ENCODE measurements at places on chromosomes 7 and 10.

DNA sequence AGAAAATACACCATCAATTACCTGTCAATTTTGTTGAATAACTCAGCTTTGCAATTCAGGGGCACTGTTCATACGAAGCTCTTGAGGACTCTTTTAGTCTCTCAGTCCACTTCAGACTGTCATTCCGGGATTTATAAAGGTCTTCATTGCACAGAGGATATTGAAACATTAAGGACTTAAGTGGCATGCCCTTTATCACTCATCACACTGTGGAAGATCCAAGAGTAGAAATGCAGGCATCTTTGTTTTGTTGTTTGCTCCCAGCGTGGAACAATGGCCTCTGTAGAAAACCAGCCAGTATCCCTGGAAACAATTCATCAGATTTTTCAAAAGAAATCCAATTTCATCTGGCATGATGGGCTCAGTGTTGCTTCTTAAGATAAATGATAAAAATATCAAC is 66.3 kb upstream of the LRGUK start:
- no peak for DNase-seq

- no peak for DNase-seq
Observed at GRCh38 chr7:33750177-33750576, 155.2 kb upstream of the BMPER start.

GRCh38 chr7:2660359-2661095 is 27.5 kb upstream of the AMZ1 start:
- peak; percentile 61 for DNase-seq

DNA sequence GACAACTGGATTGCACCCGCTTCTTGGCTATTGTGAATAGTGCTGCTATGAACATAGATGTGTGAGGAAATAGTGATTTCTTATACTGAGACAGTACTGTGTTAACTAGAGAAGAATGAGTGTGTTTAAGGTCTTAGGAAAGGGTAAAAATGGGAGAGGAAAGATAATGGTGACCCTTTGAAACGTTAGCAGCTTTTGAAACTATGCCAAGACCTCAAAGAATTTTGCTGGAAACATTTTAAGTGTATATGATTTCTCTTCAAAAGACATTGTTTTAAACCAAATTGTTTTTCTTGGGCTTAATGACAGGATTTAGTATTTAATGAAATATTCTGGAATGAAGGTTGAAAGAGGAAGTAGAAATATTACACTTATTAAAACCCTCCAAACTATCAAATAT is 100.8 kb upstream of the ARHGAP21 start:
- no peak for DNase-seq

DNA sequence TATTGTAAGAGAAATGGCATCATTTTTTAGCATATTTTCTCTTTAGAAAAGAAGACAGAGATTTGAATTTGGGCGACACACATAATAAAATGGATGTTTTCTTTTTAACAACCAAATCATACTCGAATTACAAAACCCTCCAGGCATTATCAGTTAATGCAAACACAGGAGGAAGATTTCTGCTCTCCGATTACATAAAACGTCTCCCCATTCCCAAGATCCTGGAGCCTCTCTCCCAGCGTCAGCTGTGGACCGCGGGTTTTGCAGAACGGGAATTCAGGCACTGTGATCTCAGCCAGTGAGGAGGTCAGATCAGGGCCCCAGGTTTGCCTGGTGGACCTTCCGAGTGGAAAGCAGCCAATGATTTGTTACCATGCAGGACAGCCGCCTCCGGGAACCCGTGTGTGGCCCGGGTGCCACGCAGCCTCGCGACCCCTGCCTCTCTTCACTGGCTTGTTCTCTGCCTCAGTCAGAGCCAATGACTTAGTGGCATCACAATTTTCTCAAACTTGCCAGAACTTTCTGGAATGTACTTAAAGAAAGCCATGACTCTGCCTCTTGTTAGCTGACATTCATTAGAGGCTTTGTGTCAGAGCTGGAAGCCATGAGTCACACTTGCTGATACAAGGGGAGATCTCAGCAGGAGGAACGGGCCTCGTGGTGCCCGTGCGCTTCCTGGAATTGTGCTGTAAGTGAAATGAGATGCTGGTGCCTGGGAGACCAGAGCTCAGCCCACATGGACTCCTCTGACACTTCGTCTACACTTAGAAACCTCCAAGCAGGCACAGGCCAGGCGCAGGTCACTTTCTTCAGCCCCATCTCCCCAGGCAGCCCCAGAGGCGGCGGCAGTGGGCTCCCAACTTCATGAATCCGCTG is 246.1 kb downstream of the KLF6 start:
- DNase-seq: peak; percentile 13

DNA sequence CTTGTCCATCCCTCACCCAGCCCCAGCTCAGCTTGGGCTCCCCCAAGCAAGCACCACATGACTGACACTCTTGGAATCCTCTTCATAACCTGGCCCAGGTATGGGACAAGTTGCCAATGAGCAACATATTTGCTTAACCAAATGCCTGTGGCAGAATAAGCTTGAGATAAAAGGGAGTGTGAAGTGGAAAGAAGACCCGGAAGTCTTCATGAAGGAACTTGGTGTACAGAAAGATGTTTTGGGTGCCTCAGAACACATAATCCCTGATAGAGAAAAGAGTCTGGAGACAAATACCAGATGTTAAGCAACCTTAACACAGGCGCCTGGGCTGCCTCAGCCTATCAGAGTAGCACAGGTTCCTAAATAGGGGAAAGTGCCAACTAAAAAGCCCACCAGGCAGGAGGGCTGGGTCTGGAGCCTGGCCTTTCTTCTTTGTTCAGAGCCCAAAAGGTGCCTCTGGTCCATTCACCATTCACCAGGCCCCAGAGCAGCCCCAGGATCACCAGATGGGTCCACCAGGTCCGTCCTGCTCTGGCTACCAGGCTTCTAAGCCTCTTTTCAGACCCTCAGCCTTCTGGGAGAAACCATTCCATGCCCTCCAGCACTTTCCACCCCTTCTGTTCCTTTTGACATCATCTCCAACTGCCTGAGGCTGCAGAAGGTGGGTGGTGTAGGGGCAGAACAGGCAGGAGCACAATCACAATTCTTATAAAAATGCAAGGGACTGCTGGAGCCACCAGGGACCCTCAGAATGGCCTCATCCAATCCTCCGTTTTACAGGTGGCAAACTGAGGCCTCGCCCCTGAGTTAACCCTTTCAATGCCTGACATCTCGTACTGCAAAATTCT is 22.6 kb downstream of the KCNMA1 start:
- no peak for DNase-seq

GRCh38 chr10:123139165-123139520 is 3.4 kb downstream of the HMX3 start:
- DNase-seq: no peak

DNA sequence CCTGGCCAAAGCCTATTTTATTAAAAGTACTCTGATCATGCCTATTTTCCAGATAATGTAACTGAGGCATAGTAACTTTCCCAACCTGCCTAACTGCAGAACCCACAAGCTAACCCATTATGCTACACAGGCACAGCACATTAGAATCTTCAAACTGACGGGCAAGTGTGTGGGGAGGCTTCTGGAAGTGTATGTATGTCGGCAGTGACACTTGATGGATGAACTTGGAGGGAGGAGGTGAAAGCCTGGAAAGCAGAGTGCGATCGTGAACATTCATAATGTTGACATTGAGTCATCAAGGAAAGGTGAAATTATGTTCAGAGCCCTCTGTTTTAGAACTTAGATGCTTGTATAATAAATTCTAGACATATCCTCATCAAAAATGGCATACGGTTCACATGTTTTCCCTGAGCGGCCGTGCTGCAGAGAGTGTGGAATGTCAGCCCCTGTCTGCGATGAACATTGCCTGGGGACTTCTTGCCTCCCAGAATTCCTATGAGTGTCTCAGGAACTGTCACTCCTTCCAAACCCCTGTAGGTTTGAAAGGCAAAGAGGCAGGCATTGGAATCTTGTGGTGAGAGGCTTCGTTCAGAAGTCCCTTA is 102.4 kb downstream of the SLIT1 start:
- no peak for DNase-seq

DNA sequence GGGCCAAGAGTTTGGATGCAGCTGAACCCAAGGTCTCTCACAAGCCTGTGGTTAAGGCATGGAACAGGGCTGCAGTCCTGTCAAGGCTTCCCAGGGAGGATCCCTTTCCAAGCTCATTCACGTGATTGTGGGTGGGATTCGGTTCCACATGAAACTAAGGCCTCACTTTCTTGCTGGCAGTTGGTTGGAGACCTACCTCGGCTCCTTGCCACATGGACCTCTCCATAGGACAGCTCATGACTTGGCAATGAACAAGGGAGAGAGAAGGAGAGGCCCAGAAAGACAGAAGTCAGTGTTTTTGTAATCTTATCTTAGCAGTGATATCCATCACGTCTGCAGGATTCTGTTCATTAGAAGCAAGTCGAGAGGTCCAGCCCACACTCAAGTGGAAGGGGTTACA is 583.8 kb downstream of the LRMDA start:
- no peak for DNase-seq

GRCh38 chr7:95596198-95597063 is at the start of gene PDK4:
Gene PDK4 (minus strand): TSS chr7:95596516. CDS start chr7:95596293, 223 bp downstream.
- peak; percentile 98 for DNase-seq

DNA sequence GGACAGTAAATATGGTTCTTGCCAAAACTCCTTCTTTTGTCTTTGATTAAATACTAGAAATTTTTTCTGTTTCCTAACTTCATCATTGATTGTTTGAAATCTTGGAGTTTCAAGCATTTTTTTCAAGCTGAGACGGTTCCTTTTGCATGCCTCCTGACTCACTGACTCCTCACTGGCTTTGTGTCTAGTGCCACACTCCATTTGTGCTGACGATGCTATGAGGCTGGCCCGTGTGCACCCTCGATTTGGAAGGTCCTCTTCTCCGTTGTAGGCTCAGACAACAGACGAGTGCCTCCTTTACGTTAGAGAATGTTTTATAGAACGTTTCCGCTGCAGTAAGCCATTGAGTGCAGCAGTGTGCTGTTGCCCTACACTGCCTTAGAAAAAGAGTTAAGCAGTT is 10.8 kb upstream of the CSGALNACT2 start:
- DNase-seq: no peak

DNA sequence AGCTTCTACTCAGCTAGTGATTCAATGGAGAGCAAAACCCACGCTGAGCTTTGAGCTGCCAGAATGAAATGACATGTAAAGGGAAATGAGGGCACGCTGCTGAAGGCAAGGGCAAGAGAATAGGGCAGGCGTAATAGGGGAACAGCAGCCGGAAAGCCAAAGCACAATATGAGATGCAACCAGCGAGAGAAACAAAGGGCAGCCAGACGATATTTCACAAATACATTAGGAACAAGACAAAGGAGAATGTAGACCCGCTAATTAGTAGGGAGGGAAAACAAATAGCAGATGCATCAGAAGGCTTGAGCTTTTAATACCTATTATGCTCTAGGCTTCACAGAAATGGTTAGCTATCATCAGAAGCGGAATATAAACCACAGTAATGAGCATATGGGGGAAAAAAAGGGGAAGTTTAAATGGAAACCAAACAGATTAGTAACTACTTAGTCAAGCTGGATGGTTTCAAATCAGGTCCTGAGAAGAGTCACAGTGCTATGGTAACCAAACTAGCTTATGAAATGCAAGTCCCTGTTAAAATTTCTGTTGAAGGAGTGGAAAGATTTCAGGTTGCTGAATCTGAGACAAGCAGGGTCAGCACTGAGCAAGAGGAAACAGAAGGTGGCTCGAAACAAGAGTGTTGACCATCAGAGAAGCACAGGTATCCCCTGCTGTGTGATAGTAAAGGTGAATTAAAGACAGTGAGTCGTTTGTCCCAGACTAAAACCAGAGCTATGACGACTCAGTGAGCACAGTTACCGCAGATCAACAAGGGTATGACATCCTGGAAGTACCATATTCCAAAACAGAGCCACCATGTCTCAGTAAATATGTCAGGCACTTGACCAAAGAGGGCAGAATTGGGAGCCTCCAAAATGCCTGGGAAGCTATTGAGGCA is 496.9 kb upstream of the CELF2 start:
- no peak for DNase-seq

DNA sequence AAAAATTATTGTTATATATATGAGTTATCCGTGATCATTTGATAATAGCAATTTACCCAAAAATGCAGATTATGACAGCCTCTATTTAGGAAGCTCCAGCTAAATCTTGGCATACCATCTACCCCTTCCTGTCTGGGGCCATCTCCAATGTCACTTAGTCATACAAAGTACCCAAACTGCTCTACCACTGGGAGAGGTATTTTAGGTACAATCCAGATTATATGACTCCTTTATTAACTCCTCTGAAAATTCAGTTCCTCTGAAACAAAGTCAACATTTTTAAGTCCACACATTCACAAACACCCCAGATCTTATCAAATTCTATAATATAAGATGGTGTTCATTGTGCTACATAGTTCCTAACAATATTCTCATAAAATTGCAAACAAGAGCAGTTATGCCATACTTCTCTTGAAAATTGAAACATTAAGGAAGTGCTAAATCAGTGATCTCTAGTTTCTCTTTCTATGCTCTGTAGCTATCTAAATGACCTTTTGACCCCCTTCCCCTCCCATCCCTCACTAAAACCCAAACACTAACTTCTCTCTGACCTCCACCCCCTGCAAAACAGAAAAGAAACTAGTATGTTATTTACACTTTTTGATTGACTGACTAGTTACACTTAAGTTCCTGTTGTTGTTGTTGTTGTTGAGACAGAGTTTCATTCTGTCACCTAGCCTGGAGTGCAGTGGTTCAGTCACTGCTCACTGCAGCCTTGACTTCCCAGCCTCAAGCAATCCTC is 16.4 kb downstream of the HOXA1 start:
- no peak for DNase-seq

DNA sequence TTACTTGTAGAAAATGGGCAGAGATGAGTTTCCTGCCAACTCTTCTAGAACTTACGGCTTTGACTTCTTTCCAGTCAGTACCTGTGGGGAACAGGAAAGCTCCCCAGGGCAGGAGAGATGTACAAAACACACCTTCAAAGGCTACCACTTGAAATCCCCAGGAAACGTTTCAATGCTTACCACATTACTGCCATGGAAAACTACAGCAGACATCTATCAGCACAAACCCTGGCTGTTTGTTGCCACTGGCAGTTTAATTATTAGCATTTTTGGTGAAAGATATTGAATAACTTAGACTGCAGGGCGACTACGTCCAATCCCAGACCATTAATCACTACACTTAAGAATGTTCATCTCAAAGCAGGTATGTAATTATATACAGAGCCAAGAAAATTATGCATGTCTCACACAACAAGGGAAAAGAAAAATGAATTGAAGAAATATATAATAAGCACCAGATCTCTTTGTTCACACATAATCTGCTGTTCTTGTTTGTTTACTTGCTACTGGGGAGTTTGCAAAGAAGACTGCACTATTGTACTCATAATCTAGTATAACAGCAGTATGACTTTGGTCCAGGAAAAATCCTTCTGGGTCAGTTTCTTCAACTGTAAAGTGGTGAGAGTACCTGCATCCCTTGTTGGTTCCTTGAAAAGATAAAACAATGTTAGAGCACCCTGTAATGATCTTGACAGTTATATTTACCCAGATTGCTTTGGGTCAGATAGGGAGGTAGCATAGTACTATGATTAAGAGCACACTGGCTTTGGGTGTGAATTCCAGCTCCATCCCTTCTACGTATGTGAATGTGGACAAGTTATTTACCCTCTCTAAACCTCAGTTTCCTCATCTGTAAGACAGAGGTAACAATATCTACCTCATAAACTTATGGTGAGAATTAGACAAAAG is 138.3 kb downstream of the DOCK4 start:
- DNase-seq: no peak
